ENCODE measurements at places on chromosomes 5 and 9.

- no peak for DNase-seq
These were observed 29.2 kb downstream of the ROR2 start for GRCh38 chr9:91920630-91921350.

GRCh38 chr5:154368041-154368800 is 77.6 kb upstream of the SAP30L start:
- DNase-seq = peak; percentile 97

- no peak for DNase-seq
These were observed 166.4 kb upstream of the SPRY4 start for GRCh38 chr5:142491270-142491669.

- DNase-seq = peak; percentile 49
These were observed 189.0 kb downstream of the PALM2AKAP2 start for GRCh38 chr9:109969011-109969410.

DNA sequence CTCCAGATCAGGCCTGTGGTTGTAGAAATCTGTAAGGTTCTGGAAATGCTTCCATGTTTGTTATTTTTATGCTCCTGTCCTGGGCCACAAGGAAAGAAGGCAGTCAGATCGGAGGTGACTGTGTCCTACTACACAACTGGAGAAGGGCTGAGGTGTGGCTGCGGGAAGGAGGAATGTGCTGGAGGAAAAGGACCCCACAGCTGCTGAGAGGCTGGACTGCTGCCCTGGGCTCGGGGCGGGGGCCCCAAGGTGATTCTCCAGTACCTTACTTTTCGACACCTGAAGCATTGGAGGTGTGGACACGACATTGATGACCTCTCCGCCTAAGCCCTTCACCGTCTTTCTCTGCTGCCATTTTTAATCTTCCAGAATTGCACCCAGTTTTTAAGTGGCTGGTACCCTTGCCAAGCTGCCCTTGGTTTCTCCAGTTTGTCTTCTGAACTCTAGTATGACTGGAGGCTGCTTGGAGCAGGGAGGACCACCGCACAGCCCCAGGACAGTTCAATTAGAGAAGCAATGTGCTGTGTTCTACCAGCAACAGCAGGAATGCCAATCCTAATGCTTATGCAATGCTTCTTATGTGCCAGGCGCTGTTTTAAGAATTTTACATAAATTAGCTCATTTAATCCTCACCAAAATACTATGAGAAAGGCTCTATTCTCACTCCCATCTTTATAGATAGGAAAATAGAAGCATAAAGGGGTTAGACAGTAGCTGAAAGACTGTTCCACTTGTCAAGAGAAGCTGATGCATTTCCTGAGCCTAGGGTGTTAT is 13.5 kb upstream of the ANKRD33B start:
- no peak for DNase-seq

DNA sequence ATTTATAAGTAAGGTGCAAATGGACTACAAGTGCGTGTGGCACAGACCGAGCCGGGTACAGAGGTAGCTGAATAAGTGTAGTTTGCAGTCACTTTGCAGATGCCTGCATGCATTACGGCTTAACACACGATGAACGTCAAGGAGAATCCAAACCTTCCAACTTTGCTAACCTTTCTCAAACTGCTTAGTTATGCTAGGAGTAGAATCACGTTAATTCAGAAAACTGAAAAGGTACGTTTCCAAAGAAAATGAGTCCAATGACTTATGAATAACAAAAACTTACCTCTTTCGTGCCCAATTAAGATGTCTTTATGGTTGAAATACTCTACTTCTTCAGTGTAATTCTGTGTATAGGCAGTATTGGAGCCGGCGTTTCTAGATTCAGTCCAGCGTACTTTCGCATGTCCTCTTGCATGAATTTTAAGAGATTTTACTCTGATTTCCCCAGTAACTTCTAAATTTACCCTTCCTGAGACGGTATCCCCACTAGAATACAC is 539 bp downstream of the ARRDC3 start:
- DNase-seq = peak; percentile 18

GRCh38 chr9:111016426-111017045 is 21.7 kb downstream of the LPAR1 start:
- DNase-seq = peak; percentile 74

DNA sequence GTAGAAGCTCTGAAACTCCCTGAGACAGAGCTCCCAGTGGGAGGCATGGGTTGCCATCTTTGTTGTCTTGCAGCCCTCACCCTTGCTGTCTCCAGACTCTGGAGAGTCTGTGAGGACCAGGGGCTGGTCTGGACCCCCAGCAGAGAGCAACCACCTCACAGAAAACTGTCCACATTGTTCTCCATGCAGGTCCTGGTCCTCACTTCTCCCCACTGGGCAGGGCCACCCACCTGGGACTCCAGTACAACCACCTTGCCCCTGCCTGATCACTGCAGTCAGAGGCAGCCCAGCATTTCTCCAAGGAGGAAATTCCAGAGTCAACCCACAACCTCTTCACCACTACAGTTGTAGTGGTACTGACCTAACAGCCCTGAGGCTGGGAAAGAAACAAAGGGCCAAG is 285.6 kb upstream of the RPS23 start:
- DNase-seq = no peak

DNA sequence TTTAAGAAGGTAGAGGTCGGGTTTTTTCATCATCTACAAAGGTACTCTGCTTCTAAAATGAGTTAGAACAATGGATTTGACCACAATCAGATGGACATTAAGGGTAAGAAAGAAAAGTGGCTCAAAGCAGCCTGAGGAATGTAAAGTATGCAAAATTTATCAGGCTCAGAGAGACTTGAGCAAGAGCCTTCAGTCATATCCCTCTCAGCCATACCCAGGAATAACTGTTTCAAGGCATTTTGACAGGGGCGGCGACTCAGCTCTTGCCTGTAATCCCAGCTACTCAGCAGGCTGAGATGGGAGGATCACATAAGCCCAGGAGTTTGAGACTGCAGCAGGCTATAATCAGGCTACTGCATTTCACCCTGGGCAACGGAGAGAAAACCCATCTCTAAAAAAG is 38.8 kb upstream of the ANXA2R start:
- peak; percentile 94 for DNase-seq

DNA sequence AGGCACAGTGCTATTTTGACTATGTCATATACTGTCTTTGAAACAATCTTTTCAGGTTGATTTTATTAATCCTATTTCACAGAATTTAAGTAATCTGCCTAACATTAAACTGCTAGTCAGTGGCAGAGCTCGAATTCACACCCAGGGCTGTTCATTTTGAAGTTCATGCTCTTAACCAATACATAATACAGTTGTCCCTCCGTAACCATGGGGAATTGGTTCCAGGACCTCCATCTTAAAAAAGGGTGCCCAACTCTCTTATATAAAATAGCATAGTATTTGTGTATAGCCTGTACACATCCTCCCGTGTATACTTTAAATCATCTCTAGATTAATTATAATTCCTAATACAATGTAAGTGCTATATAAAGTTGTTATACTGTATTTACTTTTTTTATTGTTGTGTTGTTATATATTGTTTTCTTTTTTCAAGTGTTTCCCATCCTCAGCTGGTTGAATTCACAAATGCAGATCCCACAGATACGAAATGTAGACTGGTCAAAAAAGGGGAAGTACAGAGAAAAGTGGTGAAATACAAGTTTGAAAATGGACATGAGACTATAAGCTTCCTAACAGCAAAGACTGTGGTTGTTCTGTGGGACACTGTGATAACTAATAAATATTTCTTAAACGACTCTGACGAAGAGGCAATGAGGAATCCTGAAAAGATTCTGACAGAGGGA is 18.3 kb downstream of the RFX3 start:
- DNase-seq = no peak

DNA sequence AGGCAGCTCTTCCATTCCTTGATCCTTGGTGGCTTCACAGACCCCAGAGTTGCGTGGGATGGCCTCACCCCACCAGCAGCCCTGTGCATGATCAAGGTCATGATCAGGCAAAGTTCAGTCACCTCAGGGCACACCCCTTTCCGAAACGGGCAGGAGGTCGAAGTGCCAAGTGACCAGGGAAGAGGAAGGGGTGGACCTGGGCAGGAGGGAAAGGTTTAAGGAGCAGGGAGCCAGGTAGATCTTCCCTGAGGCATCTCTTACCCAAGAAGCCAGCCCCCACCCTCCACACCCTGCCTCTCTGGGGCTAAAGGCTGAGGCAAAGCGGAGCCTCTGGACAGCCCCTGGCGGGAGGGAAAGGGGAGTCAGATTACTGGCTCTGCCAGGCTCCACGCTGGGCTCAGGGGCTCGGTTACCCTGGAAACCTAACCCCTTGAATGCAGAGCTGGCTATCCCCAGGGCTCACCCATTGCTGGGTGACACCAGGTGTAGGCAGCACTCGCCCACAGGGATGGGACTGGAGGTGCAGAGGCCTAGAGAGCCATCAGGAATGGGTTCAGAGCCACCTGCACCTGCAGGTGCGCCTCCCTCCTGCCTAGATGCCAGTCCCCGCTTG is 3.6 kb downstream of the MGAT4B start:
- no peak for DNase-seq

DNA sequence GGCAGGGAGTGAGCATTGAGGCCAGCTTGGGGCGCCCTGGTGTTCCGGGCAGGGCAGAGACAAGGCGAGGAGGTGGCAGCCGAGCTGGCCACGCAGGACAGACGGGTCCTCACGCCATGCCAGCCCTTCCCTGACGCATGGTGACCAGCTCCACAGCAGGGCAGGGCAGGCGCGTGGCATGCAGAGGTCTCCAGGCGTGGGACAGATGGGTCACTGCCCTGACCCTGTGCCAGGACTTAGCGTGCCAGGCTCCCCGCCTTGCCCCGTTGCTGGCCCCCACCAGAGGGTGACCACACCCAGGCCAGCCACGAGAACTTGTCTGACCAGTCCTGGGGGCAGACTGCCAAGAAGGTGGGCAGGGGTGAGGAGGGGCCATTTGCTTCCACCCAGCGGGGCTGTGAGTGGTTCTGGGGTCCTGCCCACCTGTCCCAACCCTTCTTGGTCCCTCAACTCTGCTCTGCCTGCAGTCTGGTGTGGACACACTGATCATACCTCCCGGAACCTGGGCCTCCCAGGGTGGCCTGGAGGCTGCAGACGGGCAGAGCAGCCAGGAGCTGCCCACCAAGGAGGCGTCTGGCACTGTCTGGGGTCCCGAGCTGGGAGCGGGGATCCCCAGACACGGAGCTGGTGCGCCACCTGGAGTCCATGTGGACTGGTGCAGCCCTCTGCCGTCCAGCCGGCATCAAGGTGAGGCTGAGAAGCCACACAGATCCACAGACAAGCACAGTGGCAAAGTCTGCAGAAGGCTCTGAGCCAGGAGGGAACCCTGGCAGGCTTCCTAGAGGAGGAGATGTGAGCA is at the start of gene RNF224:
RNF224 (plus strand) TSS at position 449 of the 799 bp plus-strand sequence. CDS start 834 bp downstream, outside the sequence.
- DNase-seq = peak; percentile 63

GRCh38 chr5:57466544-57466943 is 16.1 kb downstream of the ACTBL2 start:
- no peak for DNase-seq

DNA sequence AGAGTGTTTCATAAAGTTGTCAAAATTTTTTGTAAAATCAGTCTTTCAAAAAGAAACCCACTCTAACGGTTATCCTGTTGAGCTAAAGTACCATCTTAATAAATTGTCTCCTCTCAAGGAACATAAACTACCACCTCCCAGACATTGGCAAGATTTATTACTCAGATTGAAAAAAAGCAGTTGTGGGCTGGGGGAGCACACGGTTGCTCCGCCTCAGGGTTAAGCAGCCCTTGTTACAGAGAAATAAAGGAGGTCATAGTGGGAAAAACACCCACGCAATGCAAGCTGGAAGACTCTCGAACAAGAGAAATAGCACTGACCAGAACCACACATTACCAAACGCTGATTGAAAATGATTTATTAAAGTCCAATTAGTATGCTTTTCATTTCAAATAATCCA is 165.3 kb downstream of the LPAR1 start:
- no peak for DNase-seq

DNA sequence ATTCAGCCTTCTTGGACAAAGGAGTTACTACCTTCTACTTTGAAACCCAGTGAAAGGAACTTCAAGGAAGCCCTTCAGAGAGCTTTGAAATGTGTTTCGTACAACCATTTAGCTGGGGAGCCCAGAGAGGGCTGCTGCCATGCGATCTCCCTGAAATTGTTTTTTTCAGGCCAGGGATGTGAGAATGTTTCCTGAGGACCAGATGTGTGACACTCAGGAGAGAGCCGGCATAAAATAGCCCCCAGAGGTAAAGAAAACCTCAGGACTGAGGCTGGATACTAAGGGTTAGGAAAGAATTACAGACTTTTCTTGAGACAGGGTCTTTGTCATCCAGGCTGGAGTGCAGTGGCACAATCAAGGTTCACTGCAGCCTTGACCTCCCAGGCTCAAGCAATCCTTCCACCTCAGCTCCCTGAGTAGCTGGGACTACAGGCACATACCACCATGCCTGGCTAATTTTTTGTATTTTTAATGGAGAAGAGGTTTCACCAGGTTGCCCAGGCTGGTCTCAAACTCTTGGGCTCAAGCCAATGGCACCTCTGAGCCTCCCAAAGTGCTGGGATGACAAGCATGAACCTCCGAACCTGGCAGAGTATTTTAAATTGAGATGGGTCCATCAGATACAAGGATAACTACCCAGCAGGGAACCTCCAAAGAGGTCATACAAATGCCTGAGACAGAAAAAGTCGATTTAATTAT is 8.4 kb downstream of the RPL37 start:
- DNase-seq = no peak

GRCh38 chr5:62431735-62432620 is 19.4 kb downstream of the IPO11 start:
- DNase-seq = no peak

GRCh38 chr9:77162366-77162765 is 15.0 kb upstream of the VPS13A start:
- DNase-seq = no peak

DNA sequence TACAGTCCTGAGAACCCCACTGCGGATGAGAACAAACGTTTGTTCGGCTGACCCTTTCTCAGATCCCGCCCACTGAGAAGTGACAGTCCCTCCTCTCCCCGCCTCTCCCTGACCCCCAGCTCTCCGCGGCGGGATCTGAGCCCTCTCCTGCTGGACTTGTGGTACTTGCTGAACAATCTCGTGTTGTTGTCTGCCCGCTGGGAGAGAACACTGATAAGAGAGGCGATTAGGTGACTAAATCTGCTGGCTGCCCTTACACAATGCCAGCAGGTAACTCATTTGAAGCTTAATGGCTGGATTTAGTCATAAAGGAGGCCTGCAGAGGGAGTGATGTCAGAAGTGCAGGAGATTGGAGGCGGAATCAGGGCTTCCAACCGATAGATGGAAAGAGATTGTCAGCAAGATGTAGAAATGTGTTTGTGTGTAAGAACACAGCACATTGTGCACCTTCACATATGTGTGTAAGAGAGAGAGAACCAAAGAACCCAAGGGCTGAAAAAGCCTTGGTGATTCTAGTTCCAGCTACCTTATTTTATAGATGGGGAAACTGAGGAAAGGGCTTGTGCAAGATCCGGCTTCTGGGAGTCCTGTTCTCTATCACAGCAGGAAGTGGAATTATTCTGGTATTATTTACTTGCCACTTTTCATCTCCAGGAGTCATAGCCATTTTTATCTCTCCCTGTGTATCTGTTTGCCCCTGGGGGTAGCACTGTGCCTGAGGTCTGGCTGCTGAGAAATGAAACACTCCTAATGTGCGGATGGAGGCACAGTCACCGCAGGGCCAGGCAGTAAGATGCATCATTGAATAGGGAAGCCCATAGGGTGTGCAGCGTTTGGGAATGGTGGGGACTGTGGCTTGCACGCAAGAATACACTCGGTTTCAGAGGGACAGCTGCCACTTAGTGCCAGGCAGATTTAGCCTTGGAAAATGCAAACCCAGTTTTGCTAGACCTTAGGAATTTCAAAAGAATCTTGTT is 203.7 kb upstream of the MSX2 start:
- DNase-seq = no peak

- peak; percentile 74 for DNase-seq
These were observed 73.6 kb downstream of the FAM114A2 start for GRCh38 chr5:153964880-153965645.

- peak; percentile 17 for DNase-seq
These were observed 927.6 kb upstream of the DMAC1 start for GRCh38 chr9:8727191-8727590.

- DNase-seq = no peak
These were observed 35.7 kb downstream of the TRPC7 start for GRCh38 chr5:136329484-136330190.
